ENCODE measurements at places on chromosomes 7 and 10.
A peak's percentile ranks its signal among the peaks of the same experiment; 100 is the strongest.

DNA sequence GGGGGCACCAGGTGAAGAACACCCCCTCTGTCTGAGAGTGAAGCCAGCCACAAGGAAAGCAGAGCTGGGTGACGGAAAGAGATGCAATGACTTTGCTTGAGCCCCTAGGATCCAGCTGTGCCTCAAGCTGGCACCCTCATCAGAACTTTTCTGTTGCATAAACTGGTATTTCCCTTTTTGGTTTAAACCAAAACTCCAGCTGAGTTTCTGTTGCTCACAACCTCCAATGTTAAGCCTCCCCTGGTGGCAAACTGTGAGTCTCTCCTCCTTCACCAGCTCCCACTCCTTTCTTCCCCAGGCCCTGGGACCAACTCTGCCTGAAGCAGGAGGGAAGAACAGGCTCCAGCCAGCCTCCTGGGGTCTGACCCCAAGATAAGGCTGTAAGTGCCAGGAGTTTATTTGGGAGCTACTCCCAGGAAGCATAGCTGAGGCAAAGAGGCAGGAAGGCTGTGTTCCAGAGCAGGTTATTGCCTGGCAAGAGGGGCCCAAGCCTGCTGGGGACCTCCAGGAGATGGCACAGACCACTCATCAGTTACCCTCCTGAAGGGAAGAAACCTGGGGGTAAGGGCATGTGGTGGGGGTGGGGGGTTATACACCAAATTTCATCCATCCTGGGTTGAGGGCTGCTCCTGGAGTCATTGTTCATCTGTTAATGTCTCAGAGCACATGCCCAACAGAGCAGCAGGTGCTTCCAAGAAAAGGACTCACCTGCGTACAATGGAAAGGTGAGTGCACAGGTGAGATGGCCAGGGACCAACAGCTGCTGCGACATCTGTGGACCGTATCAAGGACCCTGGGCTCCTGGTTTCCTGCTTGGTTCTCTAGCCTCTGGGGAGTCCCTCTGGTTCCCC, 73.3 kb upstream of the NANOS1 start:
- DNase-seq: no peak

- DNase-seq: no peak
Observed at GRCh38 chr7:44151956-44152355, 10.8 kb upstream of the MYL7 start.

DNA sequence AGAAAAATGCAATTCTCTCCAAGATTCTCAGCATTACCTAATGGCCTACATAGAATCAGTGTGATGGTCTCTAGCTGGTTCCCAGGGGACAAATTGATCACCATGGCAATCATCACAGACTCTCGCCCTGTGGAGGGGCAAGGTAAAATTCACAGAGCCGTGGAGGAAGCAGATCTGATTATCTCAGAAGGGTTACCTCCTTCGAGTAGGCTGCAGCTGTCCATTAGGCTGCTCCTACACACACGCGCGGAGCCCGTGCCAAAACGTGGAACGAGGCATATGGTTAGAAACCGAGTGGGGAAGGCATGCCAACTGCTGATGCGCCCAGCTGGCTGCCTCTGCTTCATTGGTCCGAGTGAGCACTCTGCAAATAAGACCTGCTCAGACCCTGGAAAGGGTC, 52.8 kb upstream of the PTER start:
- DNase-seq: no peak

- DNase-seq: no peak
Observed at GRCh38 chr10:119291223-119291900, 84.0 kb downstream of the GRK5 start.

GRCh38 chr7:78716876-78717275, 736.6 kb downstream of the MAGI2 start:
- DNase-seq: no peak

- DNase-seq: no peak
Observed at GRCh38 chr10:43043342-43043772, 33.5 kb upstream of the RET start.

DNA sequence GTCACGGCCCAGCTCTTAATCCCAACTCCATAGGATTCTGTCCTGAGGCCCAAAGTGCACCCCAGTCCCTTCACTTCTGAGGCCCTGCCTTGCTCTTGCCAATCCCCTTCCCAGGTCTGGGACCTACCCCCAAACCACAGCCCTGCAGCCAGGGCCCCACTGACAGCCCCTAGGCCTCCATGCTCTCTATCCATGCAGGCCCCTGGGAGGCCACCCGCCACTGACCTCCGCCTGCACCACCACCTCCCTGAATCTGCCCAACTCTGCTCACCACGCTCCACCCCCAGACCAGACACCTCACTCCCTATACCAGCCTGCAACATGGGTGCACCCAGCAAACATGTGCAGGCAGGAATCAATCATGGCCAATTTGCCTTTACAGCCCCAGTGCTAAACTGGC, 10.2 kb downstream of the SLIT1 start:
- no peak for DNase-seq

DNA sequence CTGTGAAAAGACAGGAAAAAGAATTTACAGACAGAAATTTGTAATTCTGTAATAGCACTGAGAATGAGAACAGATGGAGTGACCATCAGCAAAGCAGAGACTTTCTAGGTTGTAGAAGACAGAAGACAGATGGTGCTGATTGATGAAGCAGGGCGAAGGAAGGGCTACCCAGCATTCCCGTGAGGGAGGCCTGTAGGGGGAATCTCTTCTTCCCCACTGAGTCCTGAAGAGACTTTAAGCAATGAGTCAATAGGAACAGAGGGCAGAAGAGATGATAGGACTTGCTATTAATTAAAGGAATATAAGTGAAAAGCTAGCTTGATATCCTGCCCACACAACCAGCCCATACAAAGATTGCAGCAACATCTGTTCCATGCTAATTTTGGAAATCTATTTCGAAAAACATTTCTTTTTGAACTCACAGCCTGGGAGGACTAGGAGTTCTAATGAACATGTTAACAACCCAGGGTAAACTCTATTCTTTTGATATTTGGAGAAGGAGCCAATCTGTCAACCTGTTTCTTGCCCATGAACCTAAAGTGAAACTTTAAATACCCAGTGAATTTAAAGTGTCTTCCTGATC, 44.1 kb downstream of the RALA start:
- no peak for DNase-seq

- DNase-seq: no peak
Observed at GRCh38 chr10:100403734-100404133, 56.7 kb downstream of the SCD start.

DNA sequence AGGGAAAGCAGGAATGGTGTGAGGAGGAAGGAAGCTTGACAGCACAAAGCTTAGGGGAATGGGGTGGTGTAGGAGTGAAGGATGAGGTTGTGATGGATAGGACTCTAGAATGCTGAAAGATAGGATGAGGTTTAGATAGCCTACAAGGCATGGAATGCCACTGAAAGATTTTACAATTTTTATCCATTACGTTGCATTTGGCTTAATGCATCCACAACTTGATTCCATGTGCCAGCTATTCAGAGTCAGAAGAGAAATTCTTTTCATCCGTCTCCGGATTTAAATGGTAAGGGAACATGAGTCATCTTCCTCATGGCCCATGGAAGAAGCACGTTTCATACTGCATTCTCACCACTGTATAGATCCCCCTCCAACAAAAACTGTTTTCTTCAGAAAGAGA, 212.4 kb upstream of the BMPER start:
- DNase-seq: peak; percentile 72

GRCh38 chr7:34337163-34337562, 320.9 kb upstream of the NPSR1 start:
- DNase-seq: no peak

DNA sequence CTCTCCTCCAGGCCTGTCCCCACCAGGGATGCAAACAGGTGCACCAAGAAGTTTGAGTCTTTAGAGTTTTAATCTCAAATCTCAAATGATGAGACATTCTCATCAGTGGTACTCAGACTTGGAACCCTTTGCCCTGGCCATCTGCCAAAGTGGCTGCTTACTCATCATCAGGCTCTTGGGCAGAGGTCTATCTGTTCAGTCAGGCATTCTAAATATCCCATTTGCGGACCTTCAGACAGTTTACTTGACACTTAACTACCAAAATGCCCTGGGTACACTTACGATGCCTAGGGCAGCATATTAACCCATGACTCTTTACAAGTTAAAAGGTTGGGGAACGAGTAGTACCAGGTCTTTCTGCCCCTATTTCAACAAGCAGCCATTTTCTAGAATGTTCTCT, 61.2 kb upstream of the YAE1 start:
- no peak for DNase-seq

DNA sequence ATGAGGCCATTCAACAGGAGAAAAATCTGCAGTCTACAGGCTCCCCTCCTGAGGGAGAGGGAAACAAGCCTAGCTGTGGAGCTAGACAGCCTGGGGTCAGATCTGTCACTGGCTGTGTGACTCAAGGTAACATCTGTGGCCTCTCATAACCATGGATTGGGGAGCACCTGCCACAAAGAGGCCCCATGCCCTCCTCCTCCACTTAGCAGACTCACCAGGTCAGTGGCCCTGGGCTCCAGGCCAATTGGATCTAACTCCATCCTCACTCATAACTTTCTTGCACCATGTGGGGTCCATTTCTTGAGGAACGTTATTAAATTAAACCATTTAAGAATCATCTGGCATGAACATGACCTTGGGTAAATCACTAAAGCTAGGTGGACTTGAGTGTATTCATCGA, 1.8 kb downstream of the GDF10 start:
- DNase-seq: no peak

- DNase-seq: no peak
Observed at GRCh38 chr7:31788445-31788844, 101.4 kb downstream of the PPP1R17 start.

DNA sequence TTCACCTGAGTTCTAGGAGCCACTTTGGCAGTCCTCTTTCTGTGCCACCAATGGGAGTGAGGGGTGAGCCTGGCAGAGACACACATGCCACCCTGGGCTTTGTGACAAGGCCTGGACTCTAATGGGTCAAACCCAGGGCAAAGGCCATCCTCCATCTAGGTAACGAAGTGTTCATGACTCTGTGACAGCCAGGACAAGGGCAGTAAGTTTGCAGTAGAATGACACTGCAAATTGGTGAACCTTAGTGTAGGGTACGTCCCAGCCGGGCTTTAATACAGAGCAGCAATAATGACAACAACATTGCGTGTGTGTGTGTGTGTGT, 43.3 kb downstream of the PAPSS2 start:
- DNase-seq: no peak

- peak; percentile 93 for DNase-seq
Observed at GRCh38 chr7:112080441-112080840, 125.8 kb downstream of the DOCK4 start.

DNA sequence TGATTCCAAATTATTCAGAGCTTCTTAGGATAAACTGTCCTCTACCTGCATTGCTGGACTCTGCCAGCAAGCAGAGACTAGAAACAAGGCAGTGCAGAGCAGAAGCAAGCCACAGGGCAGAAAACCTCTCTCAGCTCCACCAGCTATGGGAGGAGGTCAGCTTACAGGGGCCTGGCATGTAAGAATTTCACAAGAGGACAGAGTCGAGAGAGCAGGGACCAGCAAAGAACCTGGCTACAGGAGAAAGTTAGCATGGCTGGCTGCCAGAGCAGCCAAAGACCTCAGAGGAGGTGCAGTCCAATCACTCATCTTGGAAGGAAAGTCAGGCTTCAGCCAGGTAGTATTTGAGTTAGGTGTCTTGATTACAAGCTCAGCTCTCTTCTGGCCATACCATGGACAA, 62.9 kb downstream of the ENO4 start:
- no peak for DNase-seq

DNA sequence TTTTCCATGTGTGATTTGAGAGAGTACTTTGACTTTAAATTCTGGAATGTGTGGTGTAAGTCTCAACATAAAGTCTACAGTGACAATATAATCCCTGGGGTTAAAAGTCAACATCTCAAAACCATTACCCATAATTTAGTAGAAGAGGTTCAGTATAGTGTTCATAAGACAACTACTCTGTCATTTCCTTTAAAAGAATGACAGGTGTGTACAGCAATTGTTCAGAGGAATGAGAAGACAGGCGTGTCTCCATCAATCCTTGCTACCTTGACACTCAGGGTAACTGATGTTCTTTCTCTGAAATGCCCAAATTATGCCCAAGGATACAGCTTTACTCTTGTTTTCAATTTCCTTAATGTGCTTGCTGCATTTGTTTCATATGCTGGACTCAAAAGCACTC, 256.4 kb downstream of the DYNC1I1 start:
- DNase-seq: no peak

GRCh38 chr7:147478796-147479195, 1111.8 kb upstream of the C7orf33 start:
- DNase-seq: no peak

GRCh38 chr10:59736749-59737148, 16.5 kb downstream of the MRLN start:
- DNase-seq: no peak

DNA sequence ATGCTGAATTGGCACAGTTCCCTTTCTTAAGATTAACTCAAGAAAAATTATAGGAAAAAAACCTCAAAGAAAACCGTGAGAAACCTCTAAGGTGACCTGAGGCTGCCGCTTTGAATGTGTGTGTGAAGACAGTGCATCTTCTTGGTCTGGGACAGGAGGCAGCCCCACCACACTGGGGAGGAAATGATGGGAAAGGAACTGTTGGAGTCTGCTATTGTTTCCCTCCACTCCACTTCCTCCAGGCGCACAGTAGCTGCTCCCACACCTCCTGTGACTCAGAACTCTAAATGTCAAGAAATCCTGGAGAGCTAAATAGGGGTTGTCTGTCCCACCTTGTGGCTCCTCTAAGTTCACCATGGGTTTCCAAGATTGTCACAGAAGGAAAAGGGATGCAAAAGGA, 179.4 kb downstream of the PDE1C start:
- peak; percentile 79 for DNase-seq

DNA sequence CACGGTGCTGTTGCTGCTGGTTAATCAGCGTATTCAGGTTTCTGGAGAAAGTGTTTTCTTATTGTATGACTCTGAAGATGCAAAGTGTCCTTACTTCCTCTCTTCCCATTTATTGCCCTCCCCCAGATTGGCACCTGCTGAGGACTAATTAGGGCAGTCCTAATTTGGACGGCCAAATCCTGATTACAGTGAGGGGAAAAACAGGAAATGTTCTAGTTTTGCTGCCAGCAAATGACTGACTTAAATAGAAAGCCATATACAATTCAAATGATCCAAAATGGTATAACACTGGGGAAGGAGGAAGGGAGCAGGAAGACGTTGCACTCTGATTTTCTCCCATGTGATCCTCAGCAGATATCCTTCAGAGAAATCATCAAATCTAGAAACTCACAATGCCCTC, 222.4 kb upstream of the LRGUK start:
- DNase-seq: peak; percentile 40

DNA sequence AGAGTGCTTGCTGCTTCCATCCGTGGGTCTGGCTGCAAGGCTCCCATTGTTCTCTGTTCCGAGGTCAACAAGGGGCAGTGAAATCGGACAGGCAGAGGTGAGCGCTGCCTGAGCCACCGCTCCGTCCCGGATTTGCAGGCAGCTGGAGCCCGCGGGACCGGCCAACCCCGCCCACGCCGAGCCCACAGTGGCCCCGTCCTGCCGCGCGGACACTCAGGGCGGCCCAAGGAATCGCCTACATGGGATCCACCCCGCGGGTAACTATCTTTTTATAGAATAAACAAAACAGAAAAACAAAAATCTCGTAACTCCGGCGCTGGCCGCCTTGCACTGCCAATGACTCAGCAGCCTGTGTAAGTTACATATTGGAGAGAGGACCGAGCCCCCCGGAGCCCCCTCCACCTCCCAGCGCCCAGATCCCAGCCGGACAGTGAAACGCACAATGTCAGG, 1.9 kb downstream of the BNIP3 start:
- DNase-seq: peak; percentile 64

All from dermis blood vessel endothelial cell (primary cell).